ENCODE measurements at places on chromosomes 16 and 17.

DNA sequence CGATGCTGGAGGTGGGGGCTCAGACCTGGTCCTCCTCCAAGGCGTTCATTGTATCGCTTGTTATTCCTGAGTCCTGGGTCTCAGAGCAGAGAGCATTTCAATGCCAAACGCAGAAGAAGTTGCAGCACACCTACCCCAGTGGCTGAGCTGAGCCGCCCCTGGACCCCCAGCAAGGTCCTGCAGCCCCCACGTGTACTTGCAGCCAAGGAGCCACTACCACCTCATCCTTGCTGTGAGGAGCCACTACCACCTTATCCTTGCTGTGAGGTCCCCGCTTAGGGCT lies 13.5 kb downstream of the PLLP start:
- no peak for DNase-seq

DNA sequence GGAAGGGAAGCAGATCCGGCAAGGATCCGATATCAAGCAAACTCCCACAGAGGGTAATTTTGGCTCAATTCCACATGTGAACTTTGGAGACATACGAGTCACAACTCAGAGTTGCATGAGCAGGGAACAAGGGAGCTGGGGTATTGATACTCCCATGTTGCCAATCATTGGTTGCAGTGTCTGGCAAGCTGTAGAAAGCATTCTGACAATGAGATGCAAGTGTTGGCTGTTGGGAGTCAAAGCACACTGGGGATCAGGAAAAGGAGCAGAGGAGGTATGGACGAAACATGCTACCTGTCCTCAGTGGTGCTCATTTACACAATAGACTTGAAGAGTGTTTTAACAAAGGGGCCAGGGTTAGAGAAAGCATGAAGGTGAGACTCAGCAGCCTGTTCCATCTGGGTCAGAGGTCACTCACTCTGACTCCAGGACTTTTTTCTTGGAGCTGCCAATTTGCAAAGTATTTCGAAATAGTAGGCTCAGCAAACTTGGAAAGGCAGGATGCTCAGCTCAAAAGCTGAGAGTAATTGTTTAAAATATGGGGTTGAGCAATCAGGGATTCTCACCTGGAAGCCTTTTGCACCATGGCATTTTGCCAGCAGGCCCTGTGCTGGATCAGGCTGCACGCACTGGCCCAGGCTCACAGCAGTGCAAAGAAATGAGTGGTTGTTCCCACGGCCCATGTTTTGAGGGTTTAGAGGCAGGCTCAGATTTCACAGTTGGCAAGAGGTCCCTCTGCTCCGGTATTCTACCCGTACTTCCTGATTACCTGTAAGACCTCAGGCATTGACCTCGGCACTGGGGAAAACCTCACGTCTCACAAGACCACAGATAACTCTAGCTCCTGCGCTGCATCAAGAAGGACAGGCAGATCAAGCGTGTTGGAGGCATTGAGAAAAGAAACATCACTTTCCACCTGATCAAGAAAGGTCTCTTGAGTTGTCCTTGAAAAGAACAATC lies 17.6 kb upstream of the NKD1 start:
- no peak for DNase-seq

DNA sequence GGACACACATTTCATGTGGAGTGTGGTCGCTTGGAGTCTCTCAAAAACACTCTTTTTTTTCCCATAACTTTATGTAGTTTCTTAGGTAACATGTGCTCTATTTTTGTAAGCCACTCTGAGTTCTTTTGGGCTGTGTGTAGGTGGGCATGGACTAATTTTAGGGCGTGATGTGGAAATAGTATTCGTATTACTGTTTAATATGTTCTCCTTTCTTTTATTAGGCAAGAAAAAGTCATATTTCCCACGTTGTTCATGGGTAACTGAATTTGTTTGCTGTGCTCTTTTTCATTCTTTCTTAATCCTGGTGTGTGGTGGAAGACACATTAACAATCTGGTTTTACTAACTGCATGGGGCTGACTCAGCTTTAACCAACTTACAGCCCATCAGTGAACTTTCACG lies 27.4 kb downstream of the NDEL1 start:
- DNase-seq: no peak

DNA sequence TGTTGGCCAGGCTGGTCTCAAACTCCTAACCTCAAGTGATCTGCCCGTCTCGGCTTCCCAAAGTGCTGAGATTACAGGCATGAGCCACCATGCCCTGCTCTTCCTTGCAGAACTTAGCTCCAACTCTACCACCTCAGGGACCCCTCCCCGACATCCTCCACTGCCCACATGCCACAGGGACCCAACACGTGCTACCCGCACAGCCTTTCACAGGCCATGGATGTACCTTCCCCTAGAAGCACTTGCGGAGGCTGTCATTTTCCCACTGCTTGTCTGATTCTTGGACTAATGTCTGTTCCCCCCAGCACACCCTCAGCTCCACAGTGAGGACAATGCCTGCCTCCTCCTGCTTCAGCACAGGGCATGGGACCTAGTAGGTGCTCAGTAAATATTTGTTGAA lies 147.4 kb downstream of the ZNF423 start:
- no peak for DNase-seq

- no peak for DNase-seq
These were observed 8.3 kb downstream of the ZNF629 start for GRCh38 chr16:30778549-30779244.

DNA sequence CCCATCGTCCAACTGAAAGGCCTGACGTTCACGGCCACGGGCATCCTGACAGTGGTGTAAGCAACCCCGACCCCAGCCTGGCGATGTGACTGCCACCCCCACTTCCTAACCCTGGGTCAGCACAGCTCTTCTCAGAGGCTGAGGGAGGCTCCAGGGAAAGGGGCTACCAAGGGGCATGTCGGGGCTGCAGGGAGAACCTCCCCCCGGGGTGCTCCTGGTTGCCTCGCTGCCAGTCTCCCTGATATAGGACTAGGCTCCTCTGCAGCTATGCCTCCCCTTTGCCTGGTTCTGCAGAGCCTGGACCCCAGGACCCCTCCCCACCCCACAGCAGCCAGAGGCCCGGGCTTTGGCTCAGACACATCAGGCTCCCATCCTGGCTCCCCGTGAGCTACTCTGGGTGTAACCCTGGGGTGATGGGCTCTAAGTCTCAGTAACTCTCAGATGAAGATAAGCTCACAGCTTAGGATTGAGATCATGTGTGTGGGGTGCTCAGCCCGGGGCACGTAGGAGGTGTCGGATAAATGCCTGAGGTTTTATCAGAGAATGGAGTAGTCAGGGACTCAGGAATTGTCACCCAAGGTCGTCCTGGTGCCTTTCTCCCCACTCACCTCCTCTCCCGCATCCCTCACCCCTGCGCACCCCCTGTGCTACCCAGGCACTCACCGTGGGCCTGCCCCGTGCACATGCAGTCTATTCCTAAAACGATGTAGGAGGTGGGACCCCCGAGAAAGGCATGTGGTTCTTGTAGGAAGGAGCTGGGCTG lies 10.6 kb downstream of the ITGAD start:
- DNase-seq: no peak

GRCh38 chr17:36939052-36939801 lies 2.0 kb downstream of the LHX1 start:
- no peak for DNase-seq

GRCh38 chr17:67004181-67004580 lies 39.7 kb downstream of the CACNG4 start:
- DNase-seq: no peak

DNA sequence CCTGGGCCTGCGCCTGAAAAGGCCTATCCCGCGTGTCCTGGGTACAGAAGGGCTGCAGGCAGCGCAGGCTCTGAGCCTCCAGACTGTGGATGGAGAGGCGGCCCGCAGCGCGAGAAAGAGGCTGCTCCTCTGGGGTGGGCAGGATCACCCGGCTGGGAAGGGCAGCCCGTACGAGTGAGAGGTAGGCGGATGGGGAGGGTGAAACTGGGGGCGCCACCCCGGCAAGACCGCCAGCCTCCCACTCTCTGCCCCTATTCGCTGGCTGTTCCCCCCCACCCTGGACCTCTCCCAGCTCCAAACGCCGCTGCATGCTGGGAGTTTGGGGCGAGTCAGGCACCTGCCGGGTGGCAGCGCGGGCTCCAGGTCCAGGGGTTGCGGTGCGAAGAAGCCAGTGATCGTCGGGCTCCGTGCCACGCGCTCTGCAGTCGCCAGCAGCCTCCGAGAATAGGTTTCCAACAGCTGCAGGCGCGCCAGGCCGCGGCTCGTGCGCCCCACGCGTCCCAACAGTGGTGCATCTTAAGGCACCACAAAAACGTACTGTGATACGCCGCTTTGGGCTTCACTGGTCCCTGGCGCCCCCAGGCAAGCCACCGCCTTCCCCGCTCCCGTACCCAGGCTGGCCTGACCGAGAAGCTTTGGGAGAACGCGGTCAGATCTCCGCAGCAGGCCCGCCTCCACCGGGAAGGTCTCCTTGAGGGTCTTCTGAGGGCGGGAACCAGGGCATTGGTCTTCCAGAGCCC lies 1.1 kb downstream of the NOXO1 start:
- no peak for DNase-seq

- DNase-seq: no peak
These were observed 58.2 kb downstream of the PECAM1 start for GRCh38 chr17:64332502-64332901.

DNA sequence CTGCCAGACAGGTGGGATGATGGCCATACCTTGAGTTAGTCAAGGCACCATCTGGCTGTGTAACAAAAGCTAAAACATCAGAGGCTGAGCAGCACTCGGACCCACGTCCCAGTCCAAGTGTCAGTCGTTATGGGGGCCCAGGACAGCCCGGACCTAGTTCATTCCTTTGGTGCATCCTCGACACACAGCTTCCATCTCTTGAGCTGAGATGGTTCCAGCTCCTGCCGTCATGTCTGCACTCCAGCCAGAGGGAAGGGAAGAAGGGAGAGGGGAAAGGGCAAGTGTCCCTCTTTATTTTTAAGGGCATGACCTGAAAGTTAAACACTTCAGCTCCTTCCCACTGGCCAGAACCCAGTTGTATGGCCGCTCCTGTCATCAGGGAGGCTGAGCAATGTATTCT lies 218.0 kb downstream of the SEC14L1 start:
- no peak for DNase-seq

DNA sequence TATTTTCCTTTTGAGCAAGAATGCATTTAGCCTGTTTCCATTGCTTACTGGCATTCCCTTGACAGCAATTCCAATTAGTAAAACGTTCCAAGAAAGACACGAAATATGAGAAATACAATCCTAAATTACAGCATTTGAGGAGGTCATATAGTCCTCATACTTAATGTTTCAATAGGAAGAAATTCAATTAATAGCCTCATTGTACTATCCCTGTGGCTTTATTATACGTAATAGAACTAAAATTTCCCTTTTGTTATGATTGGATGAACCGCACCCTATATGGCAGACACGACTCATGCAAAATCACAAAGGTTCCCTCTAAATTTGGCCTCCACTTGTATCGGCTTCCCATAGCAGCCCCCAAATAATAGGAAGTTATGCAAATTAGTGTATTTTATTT lies 291.7 kb downstream of the CEP112 start:
- no peak for DNase-seq

- peak; percentile 70 for DNase-seq
These were observed 252.7 kb downstream of the PMP22 start for GRCh38 chr17:15012351-15012980.

GRCh38 chr17:74916851-74917199 lies 6.2 kb downstream of the USH1G start:
- no peak for DNase-seq

DNA sequence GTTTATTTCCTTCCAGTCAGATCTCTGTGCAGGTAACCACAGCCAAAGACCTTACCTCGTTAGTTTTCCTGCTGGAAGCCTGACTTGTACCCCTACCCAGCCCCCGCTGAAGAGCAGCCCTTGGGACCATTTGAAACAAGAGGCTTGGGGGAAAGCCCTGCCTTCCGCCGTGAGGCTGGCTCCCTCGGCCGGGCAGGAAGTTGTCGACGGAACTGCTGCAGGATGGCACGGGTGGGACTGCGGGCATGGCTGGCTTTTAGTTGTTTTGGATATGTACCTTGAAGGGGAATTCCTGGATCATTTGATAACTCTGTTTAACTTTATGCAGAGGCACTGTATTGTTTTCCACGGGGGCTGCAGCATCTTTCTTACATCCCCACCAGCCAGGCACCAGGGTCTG lies 49.0 kb upstream of the ENDOV start:
- no peak for DNase-seq

- DNase-seq: no peak
These were observed 544 bp downstream of the CYB561 start for GRCh38 chr17:63445571-63445953.

DNA sequence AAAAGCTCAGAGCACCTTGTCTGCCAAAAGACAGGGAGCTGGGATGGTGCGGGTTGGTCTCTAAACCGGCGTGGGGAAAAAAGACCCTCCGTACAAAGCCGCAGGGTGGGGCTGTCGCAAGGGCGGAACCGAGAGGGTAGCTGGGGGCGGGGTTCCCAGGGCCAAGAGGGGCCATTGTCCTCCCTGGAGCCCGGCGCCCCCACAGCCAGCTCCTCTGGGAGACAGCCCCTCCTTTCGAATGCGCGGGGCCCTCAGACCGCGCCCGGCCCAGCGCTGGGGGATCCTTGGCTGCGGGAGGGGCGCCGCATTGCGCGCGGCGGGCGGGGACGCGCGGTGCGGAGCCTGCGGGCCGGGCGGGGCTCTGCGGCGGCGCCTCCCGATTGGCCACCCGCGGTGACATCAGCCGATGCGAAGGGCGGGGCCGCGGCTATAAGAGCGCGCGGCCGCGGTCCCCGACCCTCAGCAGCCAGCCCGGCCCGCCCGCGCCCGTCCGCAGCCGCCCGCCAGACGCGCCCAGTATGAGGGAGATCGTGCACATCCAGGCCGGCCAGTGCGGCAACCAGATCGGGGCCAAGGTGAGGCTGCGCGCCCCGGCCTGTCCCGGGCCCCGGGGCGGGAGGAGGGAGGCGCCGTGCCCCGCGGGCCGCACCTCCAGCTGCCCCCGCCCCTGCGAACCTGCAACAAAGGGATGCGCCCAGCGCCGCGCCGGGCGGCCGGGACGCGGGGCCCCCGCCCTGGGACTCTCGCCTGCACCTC lies at the start of gene TUBB3:
TSS of gene TUBB3 (plus strand) at position 459 of the 756 bp plus-strand sequence. CDS start at position 519, 60 bp downstream.
- no peak for DNase-seq

GRCh38 chr17:66580184-66580955 lies 254.5 kb upstream of the CACNG5 start:
- no peak for DNase-seq

- DNase-seq: peak; percentile 47
These were observed 27.5 kb upstream of the PIK3R6 start for GRCh38 chr17:8894673-8895578.

- DNase-seq: no peak
These were observed 98.8 kb upstream of the MED13 start for GRCh38 chr17:62163847-62164246.

Data from forelimb muscle (tissue), 1 donor.